NCI-H1930 (cell line): ENCODE measurements at places on chromosomes 3 and 15.

DNA sequence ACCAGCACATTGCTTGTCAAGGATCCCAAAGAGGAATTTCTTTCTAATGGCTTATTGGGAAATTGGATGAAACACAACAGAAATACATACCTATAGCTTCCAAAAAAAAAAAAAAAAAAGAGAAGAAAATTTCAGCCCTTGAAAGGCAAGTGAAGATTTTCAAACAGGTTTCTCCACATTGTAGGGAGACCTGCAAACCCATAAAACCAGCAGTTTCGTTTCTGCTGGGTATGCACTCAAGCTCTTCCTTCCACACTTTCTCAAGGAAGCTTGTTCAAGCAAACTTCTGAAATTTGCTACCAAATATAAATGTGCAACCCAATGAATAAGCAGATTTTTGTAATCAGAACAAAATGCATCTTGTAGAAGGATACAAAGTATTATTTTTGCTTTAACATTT, 15.9 kb upstream of the SH3BP5 start:
- DNase-seq = no peak

- no peak for DNase-seq
These were observed 18.1 kb upstream of the CCR9 start for GRCh38 chr3:45868213-45868612.

DNA sequence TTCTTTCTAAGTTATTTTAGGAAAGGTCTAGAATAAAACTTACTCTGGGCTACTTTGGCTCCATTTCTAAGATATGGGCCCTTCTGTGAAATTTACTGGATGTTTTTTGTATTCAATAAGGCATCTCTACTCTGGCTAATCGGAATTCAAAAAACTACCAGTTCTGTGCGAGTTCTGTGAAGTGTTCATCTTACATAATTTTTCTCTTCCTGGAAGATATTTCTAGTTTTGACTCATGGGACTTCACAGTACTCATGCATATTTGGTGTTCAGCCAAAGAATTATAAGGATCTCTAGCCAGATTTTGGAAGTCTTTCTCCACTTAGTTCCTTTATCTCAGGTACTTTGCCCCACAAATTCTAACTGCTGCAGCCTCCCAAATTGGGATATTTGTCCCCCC, 46.4 kb upstream of the MBNL1 start:
- DNase-seq = no peak

DNA sequence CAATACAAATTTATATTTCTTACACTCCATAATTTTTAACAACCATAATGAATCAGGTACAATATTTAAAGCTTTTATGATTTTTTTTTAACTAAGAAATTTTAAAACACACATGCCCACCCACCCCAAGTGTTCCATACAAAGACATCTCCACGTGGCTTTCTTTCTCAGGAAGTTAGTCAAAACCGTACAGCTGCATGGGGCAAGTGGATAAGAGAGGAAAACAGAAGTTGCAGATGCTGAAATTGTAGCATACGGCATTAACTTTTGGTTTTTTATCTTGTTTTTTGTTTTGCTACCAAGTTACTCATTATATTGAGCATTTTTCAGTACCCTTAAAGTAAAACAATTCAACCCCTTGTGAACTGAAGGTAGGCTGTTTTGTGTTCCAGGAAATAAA, 14.8 kb downstream of the GNB4 start:
- no peak for DNase-seq

- no peak for DNase-seq
These were observed 12.5 kb upstream of the FAM174B start for GRCh38 chr15:92667970-92668485.

- no peak for DNase-seq
These were observed 168.0 kb downstream of the FOXB1 start for GRCh38 chr15:60172143-60172542.

GRCh38 chr3:126124148-126124868, 40.4 kb upstream of the SLC41A3 start:
- no peak for DNase-seq

DNA sequence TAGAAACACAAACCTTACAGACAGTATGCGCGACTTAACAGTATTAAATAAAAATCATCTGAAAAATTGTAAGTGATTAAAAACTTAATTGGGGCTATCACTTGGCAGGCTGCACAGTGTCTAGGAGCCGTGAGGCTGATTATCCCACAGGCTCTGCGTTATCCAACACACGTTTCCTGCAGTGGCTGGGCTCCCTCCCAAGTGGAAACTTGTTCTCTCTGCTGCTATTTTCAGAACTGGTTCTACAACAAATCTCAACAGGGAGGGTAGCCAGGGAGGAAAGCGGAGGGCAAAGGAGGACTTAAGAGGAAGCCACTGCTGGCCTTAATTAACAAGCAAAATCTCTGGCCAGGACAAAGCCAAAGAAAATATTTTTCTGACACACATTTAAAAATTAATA, 555.2 kb downstream of the MAGI1 start:
- DNase-seq = no peak

DNA sequence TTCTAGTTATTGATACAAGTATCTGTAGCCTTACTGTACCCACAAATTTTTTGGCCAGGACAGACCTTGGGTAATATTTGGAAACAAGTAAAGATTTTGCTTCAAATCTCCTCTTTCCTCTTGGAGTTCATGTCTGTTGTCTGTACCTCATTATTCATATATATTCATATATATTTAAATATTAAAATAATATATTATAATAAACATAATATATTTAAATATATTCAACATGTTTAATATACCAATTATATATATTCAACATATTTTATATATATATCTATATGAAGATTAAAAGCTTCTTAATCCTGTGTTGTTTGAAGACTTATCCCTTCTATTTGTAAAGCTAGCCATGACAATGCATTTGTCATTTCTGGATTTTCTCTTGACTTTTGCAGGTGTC, 38.1 kb downstream of the ZIC1 start:
- no peak for DNase-seq

GRCh38 chr3:16415911-16416476, 97.5 kb downstream of the RFTN1 start:
- no peak for DNase-seq

- no peak for DNase-seq
These were observed 665.4 kb upstream of the CBLB start for GRCh38 chr3:106534206-106534605.

GRCh38 chr3:53506110-53506762, 11.8 kb downstream of the CACNA1D start:
- no peak for DNase-seq

- no peak for DNase-seq
These were observed 36.9 kb downstream of the HACD2 start for GRCh38 chr3:123547881-123548519.
